ENCODE measurements at places on chromosomes 5 and 9.

GRCh38 chr5:40078898-40079575 lies 600.7 kb upstream of the PTGER4 start:
- peaks cover 2% of the 10 kb centered on the region for H3K36me3 ChIP-seq
- H3K27ac ChIP-seq, result no peak overlapping the region
- no peak overlapping the region for H3K4me3 ChIP-seq
- peaks cover 12% of the 10 kb centered on the region for H3K27me3 ChIP-seq
- no peaks in the 10 kb centered on the region for H3K4me1 ChIP-seq
- DNase-seq, result no peak

DNA sequence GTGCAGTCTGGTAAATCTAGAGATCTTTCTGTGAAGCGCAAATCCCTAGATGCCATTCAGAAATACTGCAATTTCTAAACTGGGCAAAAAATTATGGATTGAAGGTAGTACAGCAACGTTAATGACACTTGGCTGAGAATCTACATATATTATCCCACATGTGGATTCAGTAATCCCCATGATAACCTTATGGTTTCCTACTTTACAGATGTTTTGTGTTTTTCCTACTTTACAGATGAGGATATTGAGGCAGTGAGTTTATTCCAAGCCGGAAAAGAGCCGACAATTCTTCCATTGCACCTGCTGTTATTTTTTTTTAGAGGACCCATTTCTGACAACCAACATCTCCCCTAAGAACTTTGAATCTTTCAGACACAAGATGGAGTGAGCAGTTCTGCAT lies 796.5 kb downstream of the CDH12 start:
- no peak for DNase-seq
- no peak overlapping the region for H3K4me3 ChIP-seq
- H3K4me1 ChIP-seq, result no peaks in the 10 kb centered on the region
- no peaks in the 10 kb centered on the region for H3K36me3 ChIP-seq

GRCh38 chr9:33446240-33446945 lies 1.0 kb downstream of the AQP3 start:
- peak overlapping the region; percentile 97 for H3K4me3 ChIP-seq
- DNase-seq, result no peak

DNA sequence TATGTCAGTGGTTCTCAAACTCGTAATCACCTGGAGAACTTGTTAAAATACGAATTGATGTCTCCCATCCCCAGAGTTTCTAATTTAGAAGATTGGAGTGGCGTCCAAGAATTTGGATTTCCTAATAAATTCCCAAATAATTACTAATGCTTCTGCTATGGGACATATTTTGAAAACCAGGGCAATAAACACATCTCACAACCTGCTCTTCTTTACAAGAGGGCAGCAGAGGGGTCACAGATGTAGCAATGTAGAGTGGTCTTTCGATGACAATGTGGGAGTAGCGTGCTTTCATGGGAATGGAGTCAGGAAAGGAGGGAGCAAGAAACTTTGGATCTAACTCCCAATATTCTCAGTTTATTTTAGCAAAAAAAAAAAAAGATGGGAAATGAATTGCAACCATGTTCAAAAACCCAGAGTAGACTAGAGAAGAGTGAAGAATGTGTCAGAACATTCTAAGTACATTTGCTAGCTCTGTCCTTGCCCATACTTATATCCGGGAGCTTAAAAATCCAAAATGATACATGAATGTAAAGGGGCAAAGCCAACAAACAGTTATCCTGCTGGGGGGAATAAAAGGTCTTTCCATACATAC lies 33.8 kb upstream of the ALDH1A1 start:
- H3K36me3 ChIP-seq, result no peaks in the 10 kb centered on the region
- DNase-seq, result no peak
- peaks cover 12% of the 10 kb centered on the region for H3K27me3 ChIP-seq
- H3K4me3 ChIP-seq, result no peak overlapping the region
- H3K27ac ChIP-seq, result no peak overlapping the region

DNA sequence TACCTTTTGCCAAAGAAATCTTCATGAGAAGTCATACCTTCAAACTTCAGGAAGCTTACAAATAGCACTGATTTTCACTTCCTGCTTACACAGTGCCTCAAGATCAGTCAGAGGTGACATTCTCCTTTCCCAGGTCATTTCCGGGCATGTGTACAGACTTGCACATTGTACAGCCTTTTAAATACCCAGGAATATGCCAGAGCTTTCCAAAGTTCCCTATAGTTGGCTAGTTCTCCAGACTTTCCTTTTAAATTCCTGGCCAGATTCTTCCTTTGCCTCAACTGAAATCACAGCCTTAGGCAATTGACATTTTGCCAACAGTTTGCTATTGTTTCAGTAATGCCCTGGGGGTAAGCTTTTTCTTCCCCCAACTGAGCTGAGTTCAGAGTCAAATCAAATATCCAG lies 47.2 kb downstream of the RFX3 start:
- peaks cover 33% of the 10 kb centered on the region for H3K4me1 ChIP-seq
- H3K27ac ChIP-seq, result peak overlapping the region; percentile 95
- DNase-seq, result no peak
- H3K4me3 ChIP-seq, result peak overlapping the region; percentile 90

- H3K27me3 ChIP-seq, result peaks cover 48% of the 10 kb centered on the region
- H3K4me3 ChIP-seq, result no peak overlapping the region
- no peaks in the 10 kb centered on the region for H3K4me1 ChIP-seq
- no peaks in the 10 kb centered on the region for H3K36me3 ChIP-seq
- no peak for DNase-seq
Observed at GRCh38 chr5:58794875-58795274, 212.0 kb downstream of the RAB3C start.

- no peak overlapping the region for H3K4me3 ChIP-seq
- H3K27me3 ChIP-seq, result no peaks in the 10 kb centered on the region
- H3K27ac ChIP-seq, result peak overlapping the region; percentile 84
- no peak for DNase-seq
- peaks cover 3% of the 10 kb centered on the region for H3K36me3 ChIP-seq
Observed at GRCh38 chr9:108953983-108954574, 19.9 kb downstream of the ABITRAM start.

DNA sequence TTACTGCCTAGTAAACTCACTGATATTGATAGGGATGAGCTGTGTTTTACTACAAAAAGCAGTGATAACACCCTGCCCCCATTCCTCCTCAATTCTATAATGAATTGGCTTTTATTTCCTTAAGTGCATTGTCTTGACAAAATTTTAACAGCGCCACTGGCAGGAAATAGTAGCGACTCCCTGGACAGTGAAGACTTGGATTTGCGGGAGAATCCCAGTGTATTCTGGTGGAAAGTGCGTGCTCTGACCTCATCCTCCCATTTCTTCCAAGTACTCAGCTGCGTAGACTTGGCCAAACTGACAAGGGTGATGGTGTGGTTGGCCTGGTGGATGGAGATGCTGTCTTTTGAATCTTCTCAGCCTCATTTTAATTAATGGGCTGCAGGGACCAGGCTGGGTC lies 5.3 kb downstream of the TRIO start:
- H3K27me3 ChIP-seq, result peaks cover 62% of the 10 kb centered on the region
- peaks cover 4% of the 10 kb centered on the region for H3K4me1 ChIP-seq
- H3K27ac ChIP-seq, result no peak overlapping the region
- no peaks in the 10 kb centered on the region for H3K36me3 ChIP-seq
- no peak overlapping the region for H3K4me3 ChIP-seq
- no peak for DNase-seq

DNA sequence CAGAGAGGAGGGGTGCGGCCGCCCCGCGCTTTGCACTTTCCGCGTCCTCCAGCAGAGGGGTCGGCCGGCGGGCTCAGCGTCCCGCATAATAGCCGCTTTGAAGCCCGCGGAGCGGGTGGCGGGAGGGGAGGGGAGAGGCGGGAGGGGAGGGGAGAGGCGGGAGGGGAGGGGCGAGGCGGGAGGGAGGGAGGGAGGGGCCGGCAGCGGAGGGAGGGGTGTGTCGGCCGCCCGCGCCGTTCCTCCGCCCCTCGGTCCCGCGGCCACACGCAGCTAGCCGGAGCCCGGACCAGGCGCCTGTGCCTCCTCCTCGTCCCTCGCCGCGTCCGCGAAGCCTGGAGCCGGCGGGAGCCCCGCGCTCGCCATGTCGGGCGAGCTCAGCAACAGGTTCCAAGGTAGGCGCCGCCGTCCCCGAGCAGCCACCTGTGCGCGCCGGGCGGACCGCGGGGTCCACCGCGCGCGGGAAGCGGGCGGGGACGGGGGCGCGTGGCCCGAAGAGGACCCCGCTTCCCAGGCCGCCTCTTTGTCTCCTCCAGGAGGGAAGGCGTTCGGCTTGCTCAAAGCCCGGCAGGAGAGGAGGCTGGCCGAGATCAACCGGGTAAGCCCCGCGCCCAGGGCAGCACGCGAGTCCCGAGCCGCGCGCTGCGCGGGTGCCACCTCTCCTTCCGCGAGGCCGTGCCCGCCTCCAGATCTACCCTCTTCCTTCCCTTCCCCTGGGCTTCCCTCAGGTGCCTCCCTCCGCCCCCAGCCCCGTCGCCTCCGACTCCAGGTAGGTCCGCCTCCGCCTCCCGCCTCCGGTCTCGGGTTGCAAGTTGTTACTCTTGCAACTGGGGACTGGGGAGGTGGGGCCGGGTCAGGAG lies at the start of gene AIF1L:
Gene AIF1L (plus strand): TSS at position 263 of the 857 bp plus-strand sequence. CDS start 99 bp downstream, at position 362.
- H3K36me3 ChIP-seq, result peaks cover 5% of the 10 kb centered on the region
- H3K4me3 ChIP-seq, result peak within 1 kb of the TSS; percentile 82

- no peak for DNase-seq
- H3K4me3 ChIP-seq, result no peak overlapping the region
- H3K27me3 ChIP-seq, result no peaks in the 10 kb centered on the region
- H3K4me1 ChIP-seq, result peaks cover 31% of the 10 kb centered on the region
- H3K36me3 ChIP-seq, result peaks cover 2% of the 10 kb centered on the region
Observed at GRCh38 chr5:131416729-131417128, 152.9 kb downstream of the CDC42SE2 start.

GRCh38 chr9:68515326-68516017 lies 25.2 kb downstream of the TMEM252 start:
- no peak overlapping the region for H3K4me3 ChIP-seq
- no peak for DNase-seq
- H3K27me3 ChIP-seq, result peaks cover 13% of the 10 kb centered on the region

GRCh38 chr9:110809038-110809595 lies 140.5 kb downstream of the MUSK start:
- H3K27me3 ChIP-seq, result no peaks in the 10 kb centered on the region
- no peak overlapping the region for H3K27ac ChIP-seq
- H3K4me3 ChIP-seq, result no peak overlapping the region
- no peaks in the 10 kb centered on the region for H3K36me3 ChIP-seq
- no peaks in the 10 kb centered on the region for H3K4me1 ChIP-seq

DNA sequence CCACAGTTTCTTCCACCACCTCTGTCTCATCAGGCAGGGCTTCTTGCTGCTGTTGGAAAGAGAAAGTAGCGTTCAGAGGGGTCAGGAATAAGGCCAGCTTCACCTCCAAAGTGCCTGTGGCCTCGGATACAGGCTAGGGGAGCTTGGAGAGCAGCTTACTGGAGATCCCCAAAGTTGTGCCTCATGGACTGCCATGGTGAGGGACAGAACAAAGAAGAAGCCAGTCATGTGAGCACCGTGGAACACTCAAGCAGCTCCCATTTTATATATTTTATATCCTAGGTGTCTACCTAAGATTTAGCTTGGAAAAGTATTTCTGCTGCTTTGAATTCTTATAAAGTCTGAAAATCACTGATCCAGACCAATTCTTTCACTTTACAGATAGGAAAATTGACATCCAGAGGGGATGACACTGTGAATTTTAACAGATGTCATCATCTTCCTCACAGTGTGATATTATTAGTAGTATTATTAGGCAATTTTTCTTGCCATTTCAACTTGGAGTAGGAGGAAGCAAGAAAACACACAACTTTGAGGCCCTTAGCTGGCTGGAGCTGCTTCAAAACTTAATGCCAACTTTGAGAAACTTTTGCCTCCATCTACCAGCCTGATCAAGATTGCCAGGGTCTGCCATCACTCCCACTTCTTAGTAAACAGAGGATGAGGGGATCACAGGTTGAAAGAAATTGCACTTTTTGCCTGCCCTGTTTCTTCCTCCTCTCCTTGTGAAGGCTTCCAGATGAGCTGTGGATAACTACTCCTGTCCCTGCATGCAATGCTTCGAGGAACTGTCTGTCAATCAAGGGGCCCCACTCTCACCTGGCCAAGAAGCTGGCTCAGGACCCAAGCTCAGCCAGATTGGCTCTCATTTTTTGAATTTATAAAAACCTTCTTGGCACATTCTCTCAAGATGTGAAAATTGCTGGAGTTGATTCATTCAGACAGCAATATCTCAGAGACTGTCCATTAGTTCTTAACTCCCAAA lies 11.8 kb downstream of the SPARC start:
- DNase-seq, result no peak
- H3K27ac ChIP-seq, result no peak overlapping the region
- H3K4me3 ChIP-seq, result no peak overlapping the region
- peaks cover 3% of the 10 kb centered on the region for H3K36me3 ChIP-seq

Data from T-helper 17 cell (primary cell).